Smooth muscle cell of trachea (primary cell): ENCODE measurements at places on chromosomes 1 and 21. TPM values are rescaled to one million over a fixed set of nuclear protein-coding genes. Genes with fewer than 3 reads are reported as not detected.

AMY2A gene
- not detected in 2 replicates for total RNA-seq

PLA2G4A gene
- 20.3 and 44.4 TPM in 2 replicates for total RNA-seq

CASP9 gene
- 6.5 and 7.4 TPM in 2 replicates for total RNA-seq

FTCD gene
- 1.7 TPM in 1 of 2 replicates, not detected in the other for total RNA-seq

TNNI3K gene
- total RNA-seq: 1.7 and 1.8 TPM in 2 replicates

PLEKHG5 gene
- total RNA-seq: 4.4 and 10.3 TPM in 2 replicates

S100A7A gene
- total RNA-seq: not detected in 2 replicates

CTXND2 gene
- total RNA-seq: not detected in 2 replicates

HORMAD1 gene
- total RNA-seq: not detected in 2 replicates

RIPPLY3 gene
- not detected in 2 replicates for total RNA-seq

C4BPB gene
- total RNA-seq: not detected in 2 replicates

MAPKAPK2 gene
- 38.3 and 52.4 TPM in 2 replicates for total RNA-seq

RASSF5 gene
- 2.8 and 7.4 TPM in 2 replicates for total RNA-seq

DBT gene
- total RNA-seq: 6.1 and 10.0 TPM in 2 replicates

DONSON gene
- 7.9 and 15.4 TPM in 2 replicates for total RNA-seq

HSD3B2 gene
- total RNA-seq: not detected in 2 replicates

TUT4 gene
- total RNA-seq: 31.1 and 35.6 TPM in 2 replicates

MPZ gene
- total RNA-seq: 0.87 and 0.99 TPM in 2 replicates

CRB1 gene
- 0.15 and 0.33 TPM in 2 replicates for total RNA-seq

NBPF14 gene
- 37.4 and 56.7 TPM in 2 replicates for total RNA-seq

NTMT2 gene
- not detected in 2 replicates for total RNA-seq

FCMR gene
- 0.29 TPM in 1 of 2 replicates, not detected in the other for total RNA-seq

ANKRD35 gene
- 3.3 and 5.5 TPM in 2 replicates for total RNA-seq

CD52 gene
- total RNA-seq: not detected in 2 replicates

FASLG gene
- total RNA-seq: not detected in 2 replicates

AADACL3 gene
- not detected in 2 replicates for total RNA-seq

PRRX1 gene
- total RNA-seq: 194 and 270 TPM in 2 replicates

KIF21B gene
- total RNA-seq: under 0.01 TPM in 2 replicates

MYBPH gene
- total RNA-seq: 0.15 and 2.2 TPM in 2 replicates

OTUD7B gene
- total RNA-seq: 19.6 and 20.8 TPM in 2 replicates

KRTAP21-2 gene
- total RNA-seq: not detected in 2 replicates

MANEAL gene
- total RNA-seq: 0.15 and 1.8 TPM in 2 replicates

CCSAP gene
- 3.6 and 5.2 TPM in 2 replicates for total RNA-seq

PKP1 gene
- under 0.01 TPM in 2 replicates for total RNA-seq

PDPN gene
- 0.87 and 4.5 TPM in 2 replicates for total RNA-seq

GPR25 gene
- not detected in 2 replicates for total RNA-seq

ITGB2 gene
- total RNA-seq: not detected in 2 replicates

LIN28A gene
- total RNA-seq: not detected in 2 replicates

SPRR2G gene
- not detected in 2 replicates for total RNA-seq

CLDN19 gene
- total RNA-seq: under 0.01 TPM in 1 of 2 replicates, not detected in the other
